Dorsolateral prefrontal cortex (tissue), 122 donors: ENCODE measurements at places on chromosomes 16 and 17.

- no peak for DNase-seq
Observed at GRCh38 chr17:18246880-18247612, 11.5 kb downstream of the FLII start.

DNA sequence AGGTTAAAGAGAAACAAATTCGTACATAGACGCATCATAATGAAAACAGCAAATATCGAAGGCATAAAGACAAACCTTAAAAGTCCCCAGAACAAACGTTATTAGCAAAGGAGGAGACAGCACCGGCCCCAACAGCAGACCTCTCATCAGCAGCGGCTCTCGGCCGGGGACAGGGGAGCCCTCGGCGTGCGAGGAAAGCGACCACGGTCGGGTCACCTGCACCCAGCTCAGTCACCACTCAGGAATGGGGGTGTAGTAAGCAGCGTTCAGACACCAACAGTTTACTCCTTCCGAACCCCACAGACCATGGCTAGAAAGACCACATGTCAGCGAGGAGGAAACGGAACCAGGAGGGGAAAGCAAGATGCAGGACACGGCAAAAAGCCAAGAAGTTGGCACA, 109.3 kb upstream of the CHMP6 start:
- DNase-seq: no peak

- no peak for DNase-seq
Observed at GRCh38 chr17:45756266-45756991, 27.7 kb upstream of the CRHR1 start.

- no peak for DNase-seq
Observed at GRCh38 chr16:70161350-70161749, 12.2 kb upstream of the CLEC18C start.

DNA sequence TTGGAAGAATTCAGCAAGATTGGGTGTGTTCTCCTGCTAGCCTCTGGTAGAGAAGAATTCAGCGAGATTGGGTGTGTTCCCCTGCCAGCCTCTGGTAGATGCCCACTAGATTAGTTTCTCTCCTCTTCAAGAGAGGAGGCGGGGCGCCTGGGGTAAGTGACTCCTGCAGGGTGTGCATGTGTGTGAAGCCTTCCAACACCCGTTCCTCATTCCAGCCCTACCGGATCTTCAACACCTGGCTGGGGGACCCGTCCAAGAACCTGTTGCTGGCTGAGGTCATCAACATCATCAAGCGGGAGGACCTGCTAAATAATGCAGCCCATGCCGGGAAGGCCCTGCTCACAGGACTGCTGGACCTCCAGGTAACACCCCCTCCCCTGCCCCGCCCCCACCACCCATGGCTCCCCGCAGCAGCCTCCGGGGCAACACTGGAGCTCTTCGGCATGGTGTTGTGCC, 21.3 kb downstream of the TMEM186 start:
- no peak for DNase-seq

DNA sequence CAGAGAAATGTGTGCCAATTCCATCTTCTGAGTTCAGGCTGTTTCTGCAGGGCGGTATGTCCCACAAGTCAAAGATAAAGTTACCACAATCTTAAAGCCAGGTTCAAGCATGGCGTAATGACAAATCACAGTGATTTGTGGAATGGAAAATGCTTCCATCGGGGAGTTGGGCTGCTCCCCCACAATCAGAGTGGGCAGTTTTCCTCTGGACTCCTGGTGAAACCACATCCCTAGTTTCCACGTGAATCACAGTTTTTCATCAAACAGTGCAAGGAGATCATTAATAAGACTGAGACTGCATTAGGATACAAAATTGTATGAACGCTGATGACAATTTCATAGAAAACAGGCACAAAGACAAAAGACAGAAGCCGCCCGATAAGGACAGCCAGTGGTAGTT, 3.6 kb downstream of the LITAF start:
- DNase-seq: no peak
